ENCODE measurements at places on chromosomes 4 and X.

GRCh38 chrX:40933706-40934425 is 151.4 kb upstream of the USP9X start:
- DNase-seq: no peak

- DNase-seq: no peak
Measured at GRCh38 chr4:133524369-133524768, 375.3 kb downstream of the PCDH10 start.

GRCh38 chr4:81827577-81828202 is 356.0 kb upstream of the RASGEF1B start:
- DNase-seq: no peak

- no peak for DNase-seq
Measured at GRCh38 chr4:136562834-136563233, 969.5 kb downstream of the PCDH18 start.

- DNase-seq: no peak
Measured at GRCh38 chrX:10519761-10520160, 100.6 kb downstream of the MID1 start.

DNA sequence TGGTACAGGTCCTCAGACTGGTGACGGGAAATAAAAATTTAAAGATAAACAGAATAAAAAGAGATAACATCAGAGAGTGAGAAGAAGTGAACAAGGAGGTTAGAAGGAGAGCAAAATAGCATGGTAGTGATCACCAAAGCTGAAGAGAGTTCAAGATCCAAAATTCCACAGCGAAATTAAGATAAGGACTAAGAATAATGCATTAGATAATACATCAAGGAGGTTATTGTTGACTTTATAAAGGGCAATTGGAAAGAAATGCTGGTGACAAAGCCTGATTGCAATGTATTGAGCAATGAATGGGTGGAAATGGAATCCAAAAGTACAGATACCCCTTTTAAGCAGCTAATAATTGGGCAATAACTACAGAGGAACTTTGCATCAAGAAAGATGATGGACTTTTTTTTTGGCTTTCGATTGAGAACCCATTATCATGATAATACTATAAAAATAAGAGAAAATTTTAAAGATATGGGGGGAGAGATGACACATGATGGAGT is 101.6 kb upstream of the MAP9 start:
- DNase-seq: no peak
